Right atrium auricular region (tissue), 2 donors: ENCODE measurements at places on chromosomes 3 and 15. TPM values are rescaled to one million over a fixed set of nuclear protein-coding genes. Genes with fewer than 3 reads are reported as not detected.

Gene MYD88
- 14.3 TPM for total RNA-seq

DNA sequence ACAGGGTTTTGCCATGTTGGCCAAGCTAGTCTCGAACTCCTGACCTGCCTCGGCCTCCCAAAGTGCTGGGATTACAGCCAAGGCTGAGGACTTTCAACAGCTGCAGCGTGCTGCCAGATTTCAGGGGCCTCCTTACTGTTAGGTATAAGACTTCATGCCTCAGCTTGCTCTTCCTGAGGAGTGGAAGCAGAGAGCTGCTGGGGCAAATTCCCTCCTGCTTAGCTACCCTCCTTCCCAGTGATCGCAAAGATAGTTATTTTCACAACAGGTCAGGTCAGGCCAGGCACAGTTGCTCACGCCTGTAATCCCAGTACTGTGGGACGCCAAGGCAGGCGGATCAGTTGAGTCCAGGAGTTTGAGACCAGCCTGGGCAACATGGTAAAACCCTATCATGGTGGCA, 2.6 kb upstream of the CPNE9 start:
- no peak for DNase-seq

Gene SLC6A20
- not detected for total RNA-seq

Gene PCBP4
- 73.8 TPM for total RNA-seq

- DNase-seq = no peak
Observed at GRCh38 chr3:160368804-160369203, 30.2 kb downstream of the IFT80 start.

Gene C3orf22
- not detected for total RNA-seq
